ENCODE measurements at places on chromosomes 4 and X.

- DNase-seq, result peak; percentile 7
These were observed 654 bp upstream of the DDIT4L start for GRCh38 chr4:100190643-100191600.

DNA sequence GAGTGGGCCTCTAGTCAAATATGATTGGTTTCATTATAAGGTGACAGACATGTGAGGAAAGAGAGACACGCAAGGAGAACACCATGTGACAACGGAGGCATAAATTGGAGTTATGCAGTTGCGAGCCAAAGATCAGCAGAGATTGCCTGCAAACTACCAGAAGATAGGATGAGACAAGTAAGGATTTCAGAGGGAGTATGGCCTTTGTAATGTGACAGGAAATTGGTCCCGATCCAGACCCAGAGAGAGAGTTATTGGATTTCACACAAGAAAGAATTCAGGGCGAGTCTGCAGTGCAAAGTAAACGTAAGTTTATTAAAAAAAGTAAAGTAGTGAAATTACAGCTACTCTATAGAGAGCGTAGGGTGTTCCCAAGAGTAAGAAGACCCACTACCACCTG is 35.7 kb upstream of the NDST4 start:
- no peak for DNase-seq

DNA sequence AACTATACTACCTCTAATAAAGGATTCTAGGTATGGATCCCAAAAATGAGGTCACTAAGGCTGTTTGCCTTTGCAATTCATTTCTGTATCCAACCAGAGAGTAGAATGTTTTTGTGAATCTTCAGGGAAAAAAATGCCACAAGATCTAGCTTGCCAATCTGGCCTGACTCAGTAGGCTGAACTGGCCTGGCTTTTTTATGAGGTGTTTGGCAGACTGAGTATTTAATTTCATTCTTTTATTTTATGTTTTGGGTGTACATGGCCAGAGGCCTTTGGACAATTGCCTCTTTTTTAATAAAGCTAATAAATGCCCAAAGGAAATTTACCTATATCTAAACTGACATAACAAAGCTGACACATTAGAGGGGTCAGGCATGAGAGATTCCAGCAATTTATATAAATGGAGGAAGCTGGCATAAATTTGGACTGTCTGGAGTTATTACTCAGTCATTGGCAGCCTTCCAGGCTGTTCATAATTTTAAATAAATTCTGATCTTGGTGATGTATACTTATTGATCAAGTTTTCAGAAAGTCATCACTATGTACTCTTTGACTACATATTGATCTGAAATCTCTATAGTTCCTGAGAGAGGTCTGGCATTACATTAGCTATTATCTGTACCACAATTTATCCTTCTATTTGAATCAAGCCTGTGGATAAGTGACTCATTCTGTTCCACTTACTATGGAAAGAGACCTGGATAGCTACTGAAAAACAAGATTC is 376.4 kb upstream of the NOCT start:
- DNase-seq, result no peak

DNA sequence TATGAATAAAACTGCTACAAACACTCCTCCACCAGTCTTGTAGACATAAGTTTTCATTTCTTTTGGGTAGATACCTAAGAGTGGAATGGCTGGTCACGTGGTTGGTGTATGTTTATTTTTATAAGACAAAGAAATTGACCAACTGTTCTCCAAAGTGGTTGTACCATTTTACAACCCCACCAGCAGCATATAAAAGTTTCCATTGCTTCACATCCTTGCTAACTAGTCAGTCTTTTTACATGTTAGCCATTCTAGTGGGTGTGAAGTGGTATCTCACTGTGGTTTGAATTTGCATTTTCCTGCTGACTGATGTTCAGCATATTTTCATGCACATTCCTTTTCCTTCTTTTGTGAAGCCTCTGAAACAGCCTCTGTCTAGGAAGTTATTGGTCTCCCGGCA is 76.2 kb upstream of the ADGRG2 start:
- DNase-seq, result no peak

DNA sequence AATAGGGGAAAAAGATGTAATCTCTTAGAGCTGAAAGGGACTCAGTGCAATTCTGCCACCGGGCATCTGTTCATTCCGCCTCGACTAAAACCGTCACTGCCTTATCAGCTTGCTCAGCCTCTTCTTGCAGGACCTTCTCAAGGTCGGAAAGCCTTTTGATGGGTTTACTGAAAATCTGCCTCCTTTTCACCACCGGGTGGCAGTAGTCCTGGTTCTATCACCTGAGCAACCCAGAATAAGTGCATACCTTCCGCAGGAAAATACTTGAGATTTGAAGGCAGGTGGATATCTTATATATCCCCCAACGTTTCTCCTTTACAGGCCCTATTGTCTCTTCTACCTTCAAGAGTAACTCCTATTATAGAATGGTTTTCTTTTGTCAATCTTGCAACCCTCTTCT is 103.4 kb upstream of the PAK3 start:
- DNase-seq, result peak; percentile 40

GRCh38 chr4:164252286-164252685 is 501.6 kb upstream of the SMIM31 start:
- DNase-seq, result no peak

DNA sequence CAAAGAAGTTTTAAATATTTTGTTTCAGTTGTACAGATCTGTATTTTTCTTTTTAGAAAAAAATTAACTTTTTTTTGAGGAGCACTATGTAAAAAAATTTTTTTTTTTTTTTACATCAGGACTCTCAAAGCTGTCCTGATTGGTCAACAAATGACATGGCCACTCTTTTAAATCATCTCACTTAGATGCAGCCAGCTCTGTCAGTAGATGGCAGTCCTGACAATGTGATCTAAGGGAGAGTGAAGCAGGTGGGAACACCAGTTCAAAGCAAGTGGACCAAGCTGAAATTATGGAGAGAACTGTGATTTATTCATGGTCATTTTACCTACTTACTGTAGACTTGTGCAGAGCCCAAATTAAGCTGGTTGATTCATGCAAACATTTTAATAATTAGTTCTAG is 174.7 kb upstream of the GPRIN3 start:
- peak; percentile 70 for DNase-seq

GRCh38 chr4:6619116-6619465 is 21.4 kb upstream of the MRFAP1 start:
- no peak for DNase-seq
